Lung microvascular endothelial cell (primary cell): ENCODE measurements at places on chromosomes 2 and 18.

GRCh38 chr2:7736646-7737305 is 819.6 kb downstream of the RNF144A start:
- DNase-seq: no peak

GRCh38 chr2:278927-279320 is 9.0 kb downstream of the ALKAL2 start:
- no peak for DNase-seq

DNA sequence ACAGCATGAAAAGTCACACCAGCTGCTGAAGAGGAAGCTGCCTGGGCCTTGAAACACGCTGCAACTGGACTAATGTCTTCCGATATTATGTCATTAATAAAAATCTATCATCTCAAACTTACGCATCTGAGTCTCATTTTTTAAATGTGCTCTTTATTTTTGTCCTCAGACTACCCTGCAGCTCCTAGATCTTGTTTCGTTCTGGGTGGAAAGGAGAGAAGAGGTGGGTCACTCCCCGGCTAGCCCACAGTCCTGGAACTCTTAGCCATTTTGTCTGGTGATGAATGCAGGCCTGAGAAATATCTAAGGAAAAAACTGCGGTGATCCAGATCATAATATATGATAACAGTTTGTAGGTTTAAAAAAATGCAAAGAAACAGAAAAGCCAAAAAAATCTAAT is 73.3 kb downstream of the TXNL1 start:
- no peak for DNase-seq

- no peak for DNase-seq
These were observed 6.1 kb upstream of the CASP8 start for GRCh38 chr2:201254081-201254730.

DNA sequence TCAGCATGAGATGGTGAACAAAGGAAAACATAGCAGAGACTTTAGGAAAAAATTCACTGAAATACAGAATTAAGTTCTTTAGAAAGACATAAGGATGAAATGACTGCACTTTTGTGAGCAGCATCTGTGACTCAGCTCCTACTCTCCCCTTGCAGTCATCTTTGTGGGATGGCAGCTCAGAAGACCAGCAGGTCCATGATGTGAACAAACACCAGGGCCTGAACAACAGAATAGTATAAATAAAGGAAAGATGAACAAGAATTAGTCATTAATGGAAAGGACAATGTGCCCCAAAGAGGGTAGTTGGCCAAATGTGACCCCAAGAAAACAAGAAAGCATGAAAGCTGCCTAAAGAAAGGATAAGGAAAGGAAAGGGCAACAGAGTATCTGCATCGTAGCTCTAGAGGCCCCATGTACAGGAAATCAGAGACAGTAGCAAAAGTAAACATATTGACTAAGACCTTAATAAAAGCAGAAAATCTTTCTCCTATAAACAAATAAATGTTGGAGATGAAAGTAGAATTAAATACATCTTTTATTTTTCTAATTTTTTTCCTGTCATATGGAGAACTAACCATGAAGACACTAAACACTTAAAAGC is 318.0 kb downstream of the ZEB2 start:
- peak; percentile 60 for DNase-seq

GRCh38 chr2:120499784-120500495 is 154.0 kb downstream of the INHBB start:
- peak; percentile 61 for DNase-seq

GRCh38 chr2:16185801-16186272 is 245.5 kb downstream of the MYCN start:
- DNase-seq: no peak

DNA sequence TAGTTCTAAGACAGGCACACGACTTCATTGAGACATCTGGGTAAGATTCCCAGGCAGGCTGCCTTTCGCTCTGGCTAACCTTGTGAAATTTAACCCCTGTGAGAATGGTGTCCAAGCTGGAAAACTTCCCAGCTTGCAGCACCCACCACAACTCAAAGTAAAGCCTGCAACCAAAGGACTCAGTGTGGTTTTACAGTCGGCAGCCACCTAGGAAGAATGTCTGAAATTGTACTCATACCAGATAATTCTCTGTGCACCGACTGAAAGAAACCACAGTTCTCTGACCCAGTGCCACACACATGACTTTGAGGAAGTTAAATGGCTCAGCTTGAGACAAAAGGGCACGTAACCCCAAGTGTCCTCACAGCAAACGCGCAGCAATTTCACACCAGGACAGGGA is 125.7 kb downstream of the RBMS1 start:
- no peak for DNase-seq

- DNase-seq: no peak
These were observed 65.3 kb upstream of the SMAD7 start for GRCh38 chr18:49015886-49016647.

GRCh38 chr2:105734762-105735538 is 9.8 kb upstream of the NCK2 start:
- DNase-seq: no peak

GRCh38 chr2:233100192-233100998 is 40.3 kb downstream of the INPP5D start:
- DNase-seq: no peak

- no peak for DNase-seq
These were observed 52.6 kb downstream of the SLC4A5 start for GRCh38 chr2:74290466-74291217.

DNA sequence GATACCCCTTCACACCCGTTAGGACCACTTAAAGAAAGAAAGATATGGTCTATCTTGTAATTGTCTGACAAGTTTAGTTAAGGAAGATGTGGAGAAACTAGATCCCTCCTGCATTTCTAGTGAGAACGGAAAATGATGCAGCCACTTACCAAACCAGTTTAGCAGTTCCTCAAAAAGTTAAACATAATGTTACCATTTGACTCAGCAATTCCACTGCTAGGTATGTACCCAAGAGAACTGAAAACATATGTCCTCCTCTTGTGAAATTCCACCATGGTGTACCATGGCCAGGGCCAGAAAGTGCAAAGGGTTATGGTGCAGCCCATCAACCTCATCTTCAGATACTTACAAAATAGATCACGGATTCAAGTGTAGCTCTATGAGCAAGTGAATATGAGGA is 79.0 kb upstream of the ID2 start:
- DNase-seq: no peak

GRCh38 chr18:8730080-8730827 is 24.9 kb downstream of the MTCL1 start:
- DNase-seq: peak; percentile 97

GRCh38 chr2:74945788-74946331 is 12.6 kb upstream of the POLE4 start:
- DNase-seq: no peak

- no peak for DNase-seq
These were observed 36.9 kb upstream of the SLC14A1 start for GRCh38 chr18:45686891-45687611.

DNA sequence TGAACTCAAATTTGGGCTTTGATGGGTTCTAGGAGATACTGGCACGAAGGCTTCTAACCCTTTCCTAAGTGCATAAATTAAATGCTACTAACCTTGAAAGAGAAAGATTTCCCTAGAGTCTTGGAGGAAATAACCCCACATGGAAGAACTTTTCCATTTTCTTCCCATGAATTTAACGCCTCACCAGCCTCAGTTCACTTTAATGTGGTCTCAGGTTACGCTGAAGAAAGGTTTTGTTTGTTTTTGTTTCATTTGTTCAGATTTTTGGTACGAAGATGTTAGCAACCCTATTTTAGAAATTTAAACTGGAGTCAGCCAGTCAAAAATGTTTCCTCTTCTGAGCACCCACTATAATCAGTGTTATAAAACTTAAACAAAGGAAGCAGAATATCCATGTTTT is 30.7 kb downstream of the METTL4 start:
- no peak for DNase-seq

DNA sequence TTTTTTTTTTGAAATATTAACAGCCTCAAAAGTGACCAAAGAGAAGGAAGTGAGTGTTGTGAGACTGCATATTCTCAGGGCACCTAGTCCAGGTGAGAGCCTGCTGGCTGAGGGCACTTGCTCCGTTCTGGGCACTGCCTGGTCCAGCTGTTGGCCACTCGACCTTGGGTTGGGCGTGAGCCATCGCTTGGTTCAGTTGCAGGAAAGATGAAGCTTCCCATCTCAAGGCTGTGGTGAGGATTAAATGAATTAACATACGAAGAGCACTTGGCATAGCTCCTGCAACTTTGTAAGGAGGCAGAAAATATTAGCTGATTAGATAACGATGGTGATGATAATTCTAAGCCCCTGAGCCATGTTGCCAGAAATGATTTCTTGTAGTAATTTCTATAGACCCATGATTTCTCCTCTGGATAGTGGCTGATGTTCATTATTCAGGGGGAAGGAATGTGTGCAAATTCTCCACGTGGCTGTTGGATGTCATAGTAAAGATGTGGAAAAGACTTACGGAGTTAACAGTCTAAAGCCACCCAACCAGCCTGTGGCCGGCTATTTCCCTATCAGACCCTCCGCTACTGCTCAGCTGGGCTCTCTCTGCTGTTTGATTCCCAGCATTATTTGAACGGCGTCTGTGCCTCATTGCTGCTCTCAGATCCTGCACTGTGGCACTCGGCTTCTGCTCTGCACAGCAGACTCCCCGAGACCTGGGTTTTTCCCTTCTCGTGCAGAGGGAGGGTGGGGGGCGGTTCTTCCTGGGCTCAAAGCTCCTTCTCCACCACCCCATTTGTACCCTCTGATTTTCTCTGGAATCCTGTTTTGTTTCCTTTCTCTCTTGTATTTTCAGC is 221.1 kb downstream of the GALR1 start:
- no peak for DNase-seq

DNA sequence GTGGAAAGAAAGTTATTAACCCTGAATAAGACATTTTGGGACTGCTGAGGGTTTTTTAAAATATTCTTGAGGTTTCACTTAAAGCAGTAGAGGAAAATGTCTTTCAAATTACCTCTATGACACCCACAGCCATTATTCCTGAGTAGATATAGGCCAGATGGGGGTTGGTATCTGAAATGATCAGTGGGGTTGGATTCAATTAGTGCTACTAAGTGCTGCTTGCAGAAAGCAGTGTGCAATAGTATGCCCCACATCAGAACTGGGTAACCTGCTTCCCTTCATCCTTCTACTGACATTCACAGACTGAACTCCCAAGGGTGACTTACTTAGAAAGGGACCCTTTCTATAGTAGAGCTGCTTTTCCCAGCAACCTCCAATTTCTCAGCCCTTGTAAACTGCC is 7.3 kb upstream of the ETAA1 start:
- DNase-seq: no peak

DNA sequence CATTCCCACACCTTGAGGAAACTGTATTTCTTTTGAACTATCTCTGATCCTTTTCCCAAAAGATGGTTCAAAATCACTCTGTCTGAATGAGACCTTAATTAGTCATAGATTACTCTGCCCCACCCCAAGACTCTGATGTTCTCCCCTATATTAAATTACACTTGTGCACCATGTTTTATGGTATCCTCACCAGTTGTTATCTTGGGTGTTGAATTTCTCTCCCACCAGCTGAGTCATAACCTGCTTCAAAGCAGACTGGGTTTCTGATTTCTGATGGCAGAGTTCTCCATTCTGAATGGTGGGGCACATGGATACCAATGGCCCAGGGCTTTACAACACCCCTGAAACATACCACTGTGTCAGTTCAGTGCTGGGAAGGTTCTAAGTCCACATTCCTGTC is 15.0 kb downstream of the CDH20 start:
- DNase-seq: no peak

- peak; percentile 39 for DNase-seq
These were observed 37.6 kb downstream of the SLC14A1 start for GRCh38 chr18:45761512-45762114.

DNA sequence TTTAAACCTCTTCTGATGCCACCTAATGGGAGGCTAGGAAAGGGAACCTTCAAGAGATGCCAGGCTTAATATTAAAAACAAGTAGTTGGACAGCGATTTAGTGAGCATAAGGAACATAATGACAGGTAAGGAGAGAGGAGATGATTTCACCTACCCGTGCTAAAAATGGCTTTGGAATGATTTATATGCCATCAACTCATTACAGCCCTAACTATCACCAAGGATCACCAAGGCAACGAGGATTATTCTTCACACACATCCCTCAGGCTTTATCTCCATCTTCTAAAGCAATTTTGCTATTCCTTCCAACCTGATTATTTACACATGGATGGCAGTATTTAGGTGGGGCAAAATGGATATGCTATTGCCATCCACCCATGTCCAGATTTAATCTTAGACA is 237.8 kb downstream of the DCC start:
- no peak for DNase-seq

GRCh38 chr2:8543383-8544170 is 138.3 kb upstream of the ID2 start:
- no peak for DNase-seq

- DNase-seq: no peak
These were observed 49.5 kb downstream of the TIMM21 start for GRCh38 chr18:74197705-74198341.

- no peak for DNase-seq
These were observed 334.6 kb upstream of the LRATD1 start for GRCh38 chr2:14297906-14298305.

- DNase-seq: no peak
These were observed 140.7 kb downstream of the RNF144A start for GRCh38 chr2:7057865-7058400.

GRCh38 chr2:232352511-232353091 is 25.9 kb upstream of the ALPP start:
- no peak for DNase-seq

DNA sequence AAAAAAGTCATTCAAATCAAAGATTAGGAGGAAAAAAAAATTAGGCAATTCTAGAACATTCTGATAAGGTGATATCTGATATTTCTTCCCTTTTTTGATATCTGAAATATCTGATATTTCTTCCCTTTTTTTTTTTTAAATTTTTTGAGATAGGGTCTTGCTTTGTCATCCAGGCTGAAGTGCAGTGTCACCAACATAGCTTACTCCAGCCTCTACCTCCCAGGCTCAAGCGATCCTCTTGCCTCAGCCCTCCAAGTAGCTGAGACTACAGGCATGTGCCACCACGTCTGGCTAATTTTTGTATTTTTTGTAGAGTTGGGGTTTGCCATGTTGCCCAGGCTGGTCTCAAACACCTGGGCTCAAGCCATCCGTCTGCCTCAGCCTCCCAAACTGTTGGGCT is 33.9 kb downstream of the MEX3C start:
- DNase-seq: no peak

DNA sequence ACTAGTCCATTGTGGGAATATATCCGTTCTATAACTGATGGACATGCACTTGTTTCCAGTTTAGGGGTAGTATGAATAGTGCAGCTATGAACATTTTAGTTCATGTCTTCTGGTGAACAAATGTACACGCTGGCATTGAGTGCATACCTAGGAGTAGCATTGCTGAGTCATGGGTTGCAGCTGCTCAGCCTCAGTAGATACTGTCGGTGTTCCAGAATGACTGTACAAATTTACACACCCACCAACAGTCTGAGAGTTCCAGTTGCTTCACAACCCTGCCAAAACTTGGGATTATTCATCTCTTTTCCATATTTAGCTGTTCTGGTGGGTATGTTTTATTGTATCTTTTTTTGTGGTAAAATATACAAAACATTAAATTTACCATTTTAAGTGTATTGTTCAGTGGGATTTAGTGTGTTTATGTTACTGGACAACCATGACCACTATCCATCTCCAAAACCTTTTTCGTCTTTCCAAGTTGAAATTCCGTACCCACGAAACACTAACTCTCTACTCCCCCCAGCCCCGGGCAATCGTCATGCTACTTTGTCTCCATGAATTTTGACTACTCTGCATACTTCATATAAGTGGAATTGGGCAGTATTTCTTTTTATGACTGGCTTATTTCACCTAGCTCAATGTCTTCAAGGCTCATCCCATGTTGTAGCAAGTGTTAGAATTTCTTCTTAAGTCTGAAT is 281.0 kb downstream of the PRKCE start:
- no peak for DNase-seq

- DNase-seq: no peak
These were observed 68.2 kb upstream of the NRP2 start for GRCh38 chr2:205613970-205614559.

- DNase-seq: no peak
These were observed 21.7 kb upstream of the CYTIP start for GRCh38 chr2:157465554-157465953.
